GM12891 (cell line): ENCODE measurements at places on chromosomes 13 and 19.

DNA sequence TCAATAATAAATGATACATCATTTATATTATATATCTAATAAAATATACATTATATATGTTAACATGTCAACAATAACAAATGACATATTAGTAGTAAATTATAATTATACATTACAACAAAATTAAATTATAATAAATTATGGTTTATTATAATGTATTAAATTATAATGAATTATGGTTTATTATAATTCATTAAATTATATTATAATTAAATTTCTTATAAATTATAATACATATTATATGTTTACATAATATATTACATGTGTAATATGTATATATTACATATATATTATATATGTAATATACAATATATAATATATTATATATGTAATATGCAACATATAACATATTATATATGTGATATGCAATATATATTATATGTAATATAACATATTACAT lies 20.5 kb downstream of the C3 start:
- no peak for DNase-seq

DNA sequence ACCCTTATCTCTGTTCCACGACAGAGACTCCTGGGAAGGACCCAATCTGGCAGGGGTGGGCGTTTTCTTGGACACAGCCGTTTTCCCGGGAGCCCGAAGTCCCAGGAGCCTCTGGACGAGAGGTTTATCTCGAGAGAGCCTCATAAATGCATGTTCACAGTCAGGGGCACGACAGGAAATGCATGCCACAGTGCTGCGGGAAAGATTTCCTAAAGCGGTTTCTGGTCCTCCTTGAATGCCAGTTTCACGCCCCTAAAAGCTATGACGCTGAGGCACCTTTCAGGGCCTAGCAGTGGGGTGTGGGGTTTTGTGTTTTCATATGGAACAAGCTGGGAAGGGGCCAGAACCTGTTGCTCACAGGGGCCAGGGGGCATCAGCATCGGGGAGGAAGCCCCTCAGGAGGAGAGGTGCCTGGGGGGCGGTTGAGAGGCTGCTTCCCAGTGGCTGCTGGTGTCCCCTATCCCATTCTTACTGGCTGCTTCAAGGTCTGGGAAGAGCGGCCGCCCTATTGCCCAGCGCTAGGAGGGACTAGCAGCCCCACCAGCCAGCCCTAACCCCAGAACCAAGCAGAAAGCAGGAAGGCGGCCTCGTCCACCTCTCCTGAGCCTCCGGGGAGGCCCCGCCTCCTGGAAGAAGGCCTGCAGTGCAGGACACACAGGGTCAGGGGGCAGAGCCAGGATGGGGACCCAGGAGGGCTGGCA lies 157.0 kb downstream of the KDM4B start:
- DNase-seq, result no peak

GRCh38 chr19:32828139-32828538 lies 41.4 kb downstream of the SLC7A9 start:
- no peak for DNase-seq

GRCh38 chr19:29785955-29786589 lies 25.7 kb upstream of the CCNE1 start:
- peak; percentile 52 for DNase-seq

GRCh38 chr13:51625555-51626345 lies 41.5 kb downstream of the WDFY2 start:
- no peak for DNase-seq

DNA sequence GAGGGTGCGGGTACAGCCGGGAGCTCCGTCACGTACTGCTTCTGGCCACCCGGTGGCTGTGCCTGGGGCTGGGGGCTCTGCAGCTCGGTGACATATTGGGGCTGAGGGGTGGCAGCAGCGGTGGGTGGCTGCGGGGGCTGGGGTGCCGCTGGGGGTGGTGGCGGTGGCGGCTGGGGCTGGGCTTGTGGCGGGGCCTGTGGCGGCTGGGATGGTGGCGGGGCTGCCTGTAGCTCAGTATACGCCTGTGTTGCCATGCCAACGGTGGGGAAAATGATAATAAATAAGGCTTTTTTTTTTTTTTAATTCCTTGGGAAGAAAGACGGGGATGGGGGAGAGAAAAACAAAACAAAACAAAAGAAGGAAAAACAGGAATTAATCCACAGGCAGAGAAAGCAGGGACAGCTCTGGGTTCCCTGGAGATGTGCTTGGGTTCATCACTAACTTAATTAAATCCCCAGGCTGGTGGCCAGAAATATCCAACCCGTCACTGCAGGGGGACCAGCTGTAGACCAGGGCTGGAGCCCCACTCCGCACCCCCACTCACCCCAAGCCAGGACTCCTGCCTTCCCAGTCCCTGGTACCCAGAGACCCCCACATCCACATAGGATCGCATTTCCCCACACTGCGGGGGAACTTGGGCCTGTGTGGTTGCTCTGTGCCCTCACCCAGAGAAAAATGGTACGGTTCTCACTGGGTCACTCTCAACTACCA lies 12.4 kb downstream of the RFX1 start:
- DNase-seq, result no peak
